ENCODE measurements at places on chromosomes 6 and 20. TPM values are rescaled to one million over a fixed set of nuclear protein-coding genes. Genes with fewer than 3 reads are reported as not detected.
A peak's percentile ranks its signal among the peaks of the same experiment; 100 is the strongest.

DNA sequence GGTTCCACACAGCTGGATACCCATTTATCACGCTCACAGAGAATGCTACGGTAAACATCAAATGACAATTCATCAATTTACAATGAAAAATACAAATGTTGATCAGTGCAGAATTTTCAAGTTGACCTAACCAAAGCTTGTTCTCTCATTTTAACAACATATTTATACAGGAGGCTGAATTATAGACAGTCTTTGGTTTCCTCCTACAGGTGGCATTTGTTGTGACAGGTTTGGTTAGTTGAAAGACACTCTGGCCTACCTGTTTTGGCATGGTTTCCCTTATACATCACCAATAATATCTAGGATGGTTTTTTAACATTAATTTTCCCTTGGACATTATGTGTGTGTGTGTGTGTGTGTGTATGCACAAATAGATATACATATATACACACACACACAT, 642.5 kb upstream of the MMS22L start:
- DNase-seq = no peak
- H3K36me3 ChIP-seq = no peaks in the 10 kb centered on the region
- H3K27ac ChIP-seq = no peak overlapping the region
- no peak overlapping the region for H3K4me3 ChIP-seq

- H3K27ac ChIP-seq = no peak overlapping the region
- peaks cover 23% of the 10 kb centered on the region for H3K4me1 ChIP-seq
- peaks cover 12% of the 10 kb centered on the region for H3K27me3 ChIP-seq
- no peaks in the 10 kb centered on the region for H3K36me3 ChIP-seq
Measured at GRCh38 chr6:105985816-105986632, 100.1 kb upstream of the PRDM1 start.

DNA sequence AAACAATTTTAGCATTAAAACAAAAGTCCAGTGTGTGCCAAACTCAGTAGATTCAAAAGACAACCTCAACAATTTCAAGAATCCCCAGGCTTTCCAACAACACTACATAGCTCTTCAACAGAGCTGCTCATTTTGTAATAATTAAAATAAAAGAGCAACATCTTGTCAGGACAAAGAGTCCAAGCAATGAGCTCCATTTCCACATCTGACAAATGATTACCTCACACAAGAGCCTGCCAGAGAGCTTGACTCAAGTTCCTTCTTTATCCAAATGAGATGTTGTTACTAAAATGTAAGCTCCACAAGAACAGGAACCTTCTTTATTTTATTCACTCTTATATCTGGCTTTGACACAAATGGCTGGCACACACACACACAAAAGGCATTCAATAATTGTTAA, 449.8 kb downstream of the HACE1 start:
- no peak overlapping the region for H3K27ac ChIP-seq
- DNase-seq = no peak
- no peaks in the 10 kb centered on the region for H3K4me1 ChIP-seq
- no peaks in the 10 kb centered on the region for H3K27me3 ChIP-seq

Gene RPS6KA2
- total RNA-seq = 5.2 TPM

Gene TNFRSF6B
- total RNA-seq = not detected

Gene DCDC2
- total RNA-seq = not detected

- no peaks in the 10 kb centered on the region for H3K27me3 ChIP-seq
- H3K4me3 ChIP-seq = no peak overlapping the region
- DNase-seq = no peak
- no peaks in the 10 kb centered on the region for H3K4me1 ChIP-seq
Measured at GRCh38 chr20:50244352-50245149, 53.9 kb downstream of the CEBPB start.

Gene BMP5
- total RNA-seq = not detected

- H3K27ac ChIP-seq = no peak overlapping the region
- no peaks in the 10 kb centered on the region for H3K36me3 ChIP-seq
- H3K4me1 ChIP-seq = no peaks in the 10 kb centered on the region
- no peak overlapping the region for H3K4me3 ChIP-seq
Measured at GRCh38 chr20:59580991-59581401, 23.3 kb upstream of the PHACTR3 start.

Gene SLPI
- not detected for total RNA-seq

- no peak overlapping the region for H3K4me3 ChIP-seq
- H3K27ac ChIP-seq = no peak overlapping the region
- DNase-seq = no peak
- no peaks in the 10 kb centered on the region for H3K36me3 ChIP-seq
- no peaks in the 10 kb centered on the region for H3K27me3 ChIP-seq
Measured at GRCh38 chr6:104418839-104419238, 440.9 kb downstream of the HACE1 start.

- peaks cover 3% of the 10 kb centered on the region for H3K27me3 ChIP-seq
- no peaks in the 10 kb centered on the region for H3K4me1 ChIP-seq
- no peak overlapping the region for H3K27ac ChIP-seq
Measured at GRCh38 chr6:138264372-138264880, 46.1 kb upstream of the PBOV1 start.

DNA sequence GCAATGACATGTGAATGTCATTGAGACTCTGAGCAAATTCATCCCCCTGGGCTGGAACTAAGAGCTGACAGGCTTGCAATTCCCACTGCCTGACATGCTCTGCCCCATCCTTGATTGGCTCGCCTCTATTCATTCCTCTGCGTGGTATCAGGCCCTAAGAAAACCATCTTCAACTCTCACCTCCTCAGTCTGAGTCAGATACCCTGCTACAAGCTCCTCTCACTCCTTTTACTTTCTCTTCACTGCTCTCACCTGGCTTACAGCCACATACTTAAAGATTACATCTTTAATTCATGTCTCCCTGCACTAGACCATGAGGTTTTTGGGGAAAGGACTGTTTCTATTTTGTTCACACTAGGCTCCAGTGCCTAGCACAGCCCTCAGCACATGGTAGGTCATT, 131.6 kb downstream of the KIF6 start:
- H3K27me3 ChIP-seq = peaks cover 2% of the 10 kb centered on the region
- no peaks in the 10 kb centered on the region for H3K4me1 ChIP-seq
- H3K27ac ChIP-seq = no peak overlapping the region
- no peaks in the 10 kb centered on the region for H3K36me3 ChIP-seq
- H3K4me3 ChIP-seq = no peak overlapping the region

- H3K27me3 ChIP-seq = peaks cover 1% of the 10 kb centered on the region
- no peak overlapping the region for H3K4me3 ChIP-seq
- no peak overlapping the region for H3K27ac ChIP-seq
- no peaks in the 10 kb centered on the region for H3K4me1 ChIP-seq
- DNase-seq = no peak
Measured at GRCh38 chr6:39665861-39666260, 59.3 kb downstream of the KIF6 start.

DNA sequence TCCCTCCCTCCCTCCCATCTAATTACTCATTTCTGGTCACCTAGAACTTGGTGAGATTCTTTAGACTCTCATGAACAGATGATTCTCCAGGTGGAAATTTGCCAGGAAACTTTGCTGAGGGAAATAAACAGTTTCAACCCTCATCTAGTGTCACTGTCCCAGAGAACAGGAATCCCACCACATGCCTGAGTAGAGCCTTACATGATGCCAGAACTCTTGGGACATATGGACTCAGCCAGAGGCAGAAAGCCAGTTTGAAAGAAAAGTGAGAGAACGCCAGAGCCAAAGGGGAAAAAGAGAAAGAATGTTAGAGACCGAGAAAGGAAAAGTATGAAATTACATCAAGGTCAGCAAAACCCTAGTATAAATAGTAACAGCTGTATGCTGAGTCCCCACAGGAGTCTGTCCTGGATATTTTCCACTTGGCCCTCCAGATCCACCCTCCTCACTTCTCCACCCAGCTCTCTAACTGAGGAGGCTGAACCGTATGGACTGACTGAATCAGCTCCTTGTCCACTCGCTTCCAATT, 127.5 kb upstream of the COL21A1 start:
- H3K27me3 ChIP-seq = no peaks in the 10 kb centered on the region
- no peak overlapping the region for H3K4me3 ChIP-seq
- H3K4me1 ChIP-seq = no peaks in the 10 kb centered on the region
- no peak overlapping the region for H3K27ac ChIP-seq
- no peak for DNase-seq

Gene VSX1
- total RNA-seq = not detected

Gene METTL24
- total RNA-seq = not detected

Gene NKX2-2
- not detected for total RNA-seq

Gene VIP
- total RNA-seq = not detected

- no peaks in the 10 kb centered on the region for H3K36me3 ChIP-seq
- DNase-seq = no peak
- no peak overlapping the region for H3K4me3 ChIP-seq
- H3K27ac ChIP-seq = no peak overlapping the region
- no peaks in the 10 kb centered on the region for H3K4me1 ChIP-seq
Measured at GRCh38 chr6:72657407-72658197, 35.7 kb downstream of the KCNQ5 start.

GRCh38 chr6:1468126-1468525, 78.8 kb downstream of the FOXF2 start:
- H3K4me3 ChIP-seq = no peak overlapping the region
- H3K27me3 ChIP-seq = peaks cover under 1% of the 10 kb centered on the region
- no peak overlapping the region for H3K27ac ChIP-seq
- H3K4me1 ChIP-seq = no peaks in the 10 kb centered on the region

DNA sequence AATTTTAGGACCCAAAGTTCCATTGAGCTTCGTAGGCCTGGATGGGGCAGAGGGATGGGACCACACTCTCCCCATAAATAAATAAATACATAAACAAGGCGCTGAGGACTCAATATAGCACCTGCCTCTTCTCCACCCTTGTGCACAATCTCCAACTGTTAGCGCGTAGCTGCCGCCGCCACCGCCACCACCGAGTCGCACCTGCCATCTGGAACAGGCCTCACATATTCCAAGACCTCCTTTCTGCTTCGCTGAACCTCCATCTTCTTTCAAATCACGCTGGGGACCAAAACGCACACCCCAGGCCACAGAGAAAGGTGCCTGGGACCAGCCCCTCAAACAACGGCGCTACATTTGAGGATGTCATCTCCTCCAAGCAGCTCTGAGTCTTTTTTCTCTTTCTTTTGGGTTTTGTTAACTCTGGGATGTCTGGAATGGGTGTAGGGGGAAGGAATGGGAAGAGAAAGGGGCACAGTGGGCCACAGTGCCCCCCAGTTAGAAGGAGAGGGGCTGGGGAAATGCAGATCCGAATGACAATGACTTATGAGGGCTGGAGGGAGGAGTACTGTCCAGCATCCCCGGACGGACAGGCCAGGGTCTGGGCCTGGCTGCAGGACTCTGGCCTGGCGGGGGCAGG, 49.7 kb downstream of the NOL4L start:
- peak overlapping the region; percentile 94 for H3K27ac ChIP-seq
- DNase-seq = peak; percentile 66
- H3K36me3 ChIP-seq = no peaks in the 10 kb centered on the region
- no peaks in the 10 kb centered on the region for H3K27me3 ChIP-seq
- H3K4me3 ChIP-seq = peak overlapping the region; percentile 78
- peaks cover 84% of the 10 kb centered on the region for H3K4me1 ChIP-seq

DNA sequence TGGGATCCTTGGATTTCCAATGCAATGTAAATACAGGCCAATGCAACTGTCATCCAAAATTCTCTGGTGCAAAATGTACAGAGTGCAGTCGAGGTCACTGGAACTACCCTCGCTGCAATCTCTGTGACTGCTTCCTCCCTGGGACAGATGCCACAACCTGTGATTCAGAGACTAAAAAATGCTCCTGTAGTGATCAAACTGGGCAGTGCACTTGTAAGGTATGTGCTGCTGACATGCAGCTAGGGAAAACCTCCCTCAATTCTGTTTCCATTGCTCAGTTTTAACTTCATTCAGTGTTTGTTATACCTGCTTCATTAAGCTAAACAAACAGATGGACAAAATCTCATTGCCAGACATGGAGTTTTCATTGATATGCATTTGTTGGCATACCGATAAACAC, 397.1 kb downstream of the ARHGAP18 start:
- DNase-seq = no peak
- H3K36me3 ChIP-seq = no peaks in the 10 kb centered on the region
- H3K27ac ChIP-seq = no peak overlapping the region
- H3K4me1 ChIP-seq = no peaks in the 10 kb centered on the region
- peaks cover 4% of the 10 kb centered on the region for H3K27me3 ChIP-seq

DNA sequence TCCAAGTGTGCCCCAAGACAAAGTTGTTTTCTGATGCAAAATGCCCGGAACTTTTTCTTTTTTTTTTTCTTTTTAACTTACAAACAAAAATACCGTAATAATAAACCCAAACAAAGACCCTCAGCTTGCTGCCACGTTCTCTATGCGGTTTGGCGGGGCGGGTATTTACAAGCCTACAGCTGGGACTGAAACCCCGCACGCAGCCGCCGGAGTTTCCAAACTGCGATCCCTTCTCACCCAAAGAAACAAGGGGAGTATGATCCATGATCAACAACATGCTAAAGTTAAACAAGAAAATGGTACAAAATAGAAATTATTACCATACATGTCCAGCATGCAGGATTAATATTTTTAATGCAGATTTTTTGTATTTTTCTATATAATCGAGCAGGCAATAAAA, 2.1 kb downstream of the MAFB start:
- no peak overlapping the region for H3K4me3 ChIP-seq
- no peaks in the 10 kb centered on the region for H3K36me3 ChIP-seq
- no peak overlapping the region for H3K27ac ChIP-seq
- H3K27me3 ChIP-seq = peaks cover 21% of the 10 kb centered on the region
- H3K4me1 ChIP-seq = peaks cover 13% of the 10 kb centered on the region

DNA sequence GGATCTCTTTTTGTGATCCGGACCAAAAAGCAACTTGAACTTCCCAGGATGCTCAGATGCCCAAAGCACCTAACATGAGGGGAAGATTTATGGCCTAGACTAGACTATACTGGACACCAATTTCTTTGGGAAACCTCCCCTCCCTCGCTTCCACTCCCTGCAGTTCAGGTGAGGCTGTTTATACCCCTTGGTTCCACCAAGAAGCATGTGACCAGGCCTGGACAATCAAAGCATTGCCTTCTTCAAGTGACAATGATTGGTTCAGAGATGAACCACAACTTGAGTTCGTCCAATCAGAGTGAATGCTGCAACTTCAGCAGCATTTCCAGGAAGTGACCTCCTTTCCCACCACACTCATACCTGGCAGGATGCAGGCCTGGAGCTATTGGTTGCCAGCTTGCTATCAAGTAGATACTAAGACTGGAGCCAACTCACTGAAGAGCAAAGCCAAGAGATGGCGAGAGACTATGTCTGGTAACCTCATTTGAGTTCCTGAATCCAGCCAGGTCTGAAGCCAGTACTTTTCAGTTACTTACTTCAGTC, 45.6 kb upstream of the SLC9A8 start:
- H3K4me3 ChIP-seq = no peak overlapping the region
- no peaks in the 10 kb centered on the region for H3K36me3 ChIP-seq
- peaks cover 12% of the 10 kb centered on the region for H3K4me1 ChIP-seq
- H3K27ac ChIP-seq = no peak overlapping the region

DNA sequence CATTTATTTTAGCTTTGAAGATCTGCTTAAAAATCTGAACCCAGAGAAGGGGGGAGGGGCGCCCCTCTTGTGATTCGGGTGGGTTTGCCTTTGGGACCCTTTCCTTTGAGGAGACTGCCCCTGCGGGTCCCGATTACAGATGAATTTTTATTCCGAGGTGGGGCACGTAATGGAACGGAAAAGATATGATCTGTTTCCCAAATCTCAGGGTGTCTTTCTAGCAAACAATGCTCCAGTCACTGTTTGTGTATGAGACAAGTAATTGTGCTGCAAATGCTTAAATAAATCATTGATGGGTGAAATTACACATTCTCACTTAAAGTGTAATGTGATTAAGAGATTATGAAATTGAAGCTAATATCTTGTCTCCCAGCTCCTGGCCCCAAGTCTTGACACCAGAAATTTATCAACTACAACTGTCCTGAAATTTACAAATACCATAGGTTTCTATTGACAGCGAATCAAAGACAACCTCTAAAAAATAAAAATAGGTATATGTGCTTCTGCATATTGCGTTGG, 30.7 kb downstream of the TFAP2A start:
- DNase-seq = no peak
- H3K27ac ChIP-seq = no peak overlapping the region
- H3K4me1 ChIP-seq = no peaks in the 10 kb centered on the region
- no peak overlapping the region for H3K4me3 ChIP-seq

Measured in CD4-positive, CD25-positive, alpha-beta regulatory T cell (primary cell).